ENCODE measurements at places on chromosomes 3 and 15.

DNA sequence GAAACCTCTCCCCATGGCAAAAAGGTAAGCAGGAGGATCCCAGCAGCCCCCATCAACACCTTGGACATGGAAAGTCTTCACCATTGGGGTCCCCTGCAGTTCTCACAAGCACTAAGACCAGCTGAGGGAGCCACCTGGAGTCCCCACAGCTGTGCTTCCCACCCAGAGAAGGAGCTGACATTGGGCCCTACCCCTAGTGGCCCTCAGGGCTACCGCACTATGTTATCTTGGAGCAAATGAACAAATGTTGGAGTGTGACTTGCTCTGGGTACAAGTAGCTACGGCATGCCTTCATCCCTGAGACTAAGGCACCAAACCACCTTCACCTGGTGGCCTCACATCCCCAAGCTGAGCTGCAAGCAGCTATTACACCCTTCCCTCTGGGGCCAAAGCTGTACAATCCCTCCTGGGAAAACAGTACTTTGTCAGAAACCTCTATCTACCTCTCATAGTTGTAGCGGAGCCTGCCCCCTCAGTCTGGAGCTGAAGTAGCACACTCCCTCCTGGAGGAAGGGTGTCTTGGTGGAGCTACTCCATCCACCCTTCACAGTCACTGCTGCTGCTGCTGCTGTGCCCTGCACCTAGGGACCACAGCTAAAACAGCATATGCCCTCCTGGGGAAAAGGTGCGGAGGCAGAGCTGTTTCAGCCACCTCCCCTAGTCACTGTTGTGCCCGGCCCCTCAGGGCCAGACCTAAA is 42.7 kb downstream of the SERP1 start:
- DNase-seq = no peak

DNA sequence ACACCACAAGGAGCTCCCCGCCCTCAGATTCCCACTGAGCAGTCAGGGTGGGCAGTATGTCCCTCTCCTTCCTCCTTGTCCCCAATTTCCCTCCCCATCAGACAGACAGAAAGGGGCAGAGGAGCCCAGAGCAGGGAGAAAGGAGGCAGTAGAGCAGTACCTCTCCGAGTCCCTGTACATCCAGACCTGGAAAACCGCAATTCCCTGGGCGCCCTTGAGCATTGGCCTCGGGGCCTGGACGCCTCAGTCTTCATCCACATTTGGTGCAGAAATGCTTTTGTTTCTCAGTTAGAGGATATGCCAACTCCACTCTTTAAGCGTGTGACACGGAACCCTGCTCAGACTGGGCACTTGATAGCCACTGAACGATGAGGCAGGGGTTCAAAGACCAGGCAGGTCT is 5.9 kb downstream of the ISG20 start:
- no peak for DNase-seq

- DNase-seq = no peak
Observed at GRCh38 chr3:126746395-126747177, 42.5 kb downstream of the CHCHD6 start.

DNA sequence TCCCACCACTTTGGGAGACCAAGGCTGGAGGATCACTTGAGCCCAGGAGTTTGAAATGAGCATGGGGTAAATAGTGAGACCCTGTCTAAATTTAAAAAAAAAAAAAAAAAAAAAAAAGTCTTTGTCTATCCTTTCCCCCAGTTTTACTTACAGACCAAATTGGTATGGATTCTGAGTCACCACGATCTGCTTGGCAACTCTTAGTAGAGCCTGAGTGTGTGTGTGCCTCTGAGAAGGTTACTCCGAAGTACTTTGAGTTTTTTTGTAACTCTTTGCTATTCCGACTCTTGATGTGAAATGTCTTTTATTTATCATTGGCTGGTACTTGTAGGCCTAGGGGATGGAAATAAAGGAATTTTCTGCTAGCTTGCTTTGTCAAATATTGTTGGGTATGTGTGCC is 63.3 kb downstream of the RBM6 start:
- no peak for DNase-seq

- no peak for DNase-seq
Observed at GRCh38 chr15:45197512-45197911, 9.7 kb upstream of the SHF start.

DNA sequence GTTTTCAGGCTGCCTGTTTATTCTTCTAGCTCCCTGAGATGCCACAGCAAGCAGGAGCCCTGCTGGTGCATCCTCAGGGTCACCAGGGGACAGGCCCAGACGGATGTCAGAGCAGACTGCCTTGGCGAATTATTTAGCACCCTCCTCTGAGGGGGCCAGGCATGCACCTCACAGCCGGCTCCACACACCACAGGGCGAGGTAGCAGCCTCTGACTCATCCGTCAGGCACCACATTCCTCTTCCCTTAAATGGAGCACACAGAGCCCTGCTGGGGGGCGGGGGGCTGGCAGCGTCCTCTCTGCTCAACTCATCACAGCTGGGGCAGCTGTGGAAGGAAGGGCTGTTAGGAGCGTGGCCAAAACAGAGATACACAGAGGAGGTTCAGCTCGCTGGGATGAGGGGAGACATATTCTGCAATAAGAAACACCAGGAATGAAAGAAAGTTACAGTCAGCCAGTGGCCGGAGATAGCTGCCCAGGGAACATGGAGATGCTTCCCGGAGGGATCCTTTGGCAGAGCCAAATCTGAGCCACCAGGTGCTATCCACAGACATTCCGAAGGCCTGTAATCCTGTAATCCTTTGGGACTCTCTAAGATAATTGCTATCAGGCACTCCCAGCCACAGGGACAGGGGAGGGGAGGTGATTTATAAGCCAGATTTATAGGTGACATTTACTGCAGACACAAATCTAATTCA is 13.9 kb upstream of the PRICKLE2 start:
- DNase-seq = no peak

DNA sequence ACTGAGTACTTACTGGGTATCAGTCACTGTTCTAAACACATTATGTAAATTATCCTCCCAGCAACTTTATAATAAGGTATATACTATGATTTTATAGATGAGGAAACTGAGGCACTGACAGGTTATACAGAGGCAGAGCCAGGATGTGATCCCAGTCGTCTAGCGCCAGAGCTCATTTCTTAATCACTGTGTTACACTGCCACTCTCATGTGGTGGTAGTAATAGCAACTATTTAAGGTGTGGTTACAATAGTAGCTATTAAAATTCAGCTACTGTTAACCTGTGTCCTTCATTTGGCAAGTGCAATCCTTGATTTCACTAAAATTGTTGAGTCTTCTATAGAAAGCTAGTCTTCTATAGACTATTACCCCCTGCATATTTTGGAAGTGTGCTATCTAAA is 43.1 kb upstream of the TRPC1 start:
- DNase-seq = no peak

GRCh38 chr15:87032295-87032694 is 952.6 kb downstream of the AGBL1 start:
- no peak for DNase-seq

GRCh38 chr3:87503900-87504498 is 227.6 kb upstream of the POU1F1 start:
- peak; percentile 59 for DNase-seq

DNA sequence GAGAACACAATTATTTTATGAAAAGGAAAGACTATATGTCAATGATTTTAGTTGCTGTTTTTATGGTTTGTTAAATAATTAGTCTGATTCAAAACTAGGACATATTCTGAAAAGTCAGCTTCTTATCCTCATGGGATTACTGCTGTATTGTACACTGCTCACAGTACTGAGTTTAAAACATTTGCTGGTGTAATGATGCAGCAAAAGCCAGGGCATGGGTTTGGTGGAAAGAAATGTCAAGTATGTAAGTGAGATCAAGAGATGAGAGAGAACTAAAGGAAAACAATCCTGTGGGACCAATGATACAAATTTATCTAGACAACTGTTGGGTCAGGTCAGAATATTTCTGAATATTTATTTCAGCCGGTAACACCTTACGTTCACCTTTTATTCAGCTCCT is 210.1 kb upstream of the ARHGEF26 start:
- DNase-seq = no peak

- no peak for DNase-seq
Observed at GRCh38 chr15:39495871-39496840, 84.7 kb upstream of the THBS1 start.

DNA sequence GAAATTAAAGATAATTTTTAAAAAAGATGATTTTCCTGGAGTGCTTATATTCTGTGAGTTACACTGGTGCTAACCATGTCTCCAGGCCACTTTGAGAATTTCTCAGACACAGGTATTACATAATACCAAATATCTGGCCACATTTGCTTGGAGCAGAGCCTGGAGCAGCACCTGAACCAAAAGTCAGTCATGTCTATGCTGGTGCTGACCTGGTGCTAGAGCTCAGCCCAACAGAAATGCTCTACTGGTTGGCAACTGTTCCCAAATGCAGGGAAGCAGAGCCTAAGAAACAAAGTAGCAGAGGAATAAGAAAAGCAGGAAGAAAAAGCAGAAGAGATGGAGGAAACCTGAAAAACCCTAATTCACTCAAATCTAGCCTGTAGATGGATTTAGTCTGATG is 135.7 kb upstream of the SLC7A14 start:
- DNase-seq = no peak

- no peak for DNase-seq
Observed at GRCh38 chr3:158220575-158220974, 110.7 kb downstream of the RSRC1 start.

DNA sequence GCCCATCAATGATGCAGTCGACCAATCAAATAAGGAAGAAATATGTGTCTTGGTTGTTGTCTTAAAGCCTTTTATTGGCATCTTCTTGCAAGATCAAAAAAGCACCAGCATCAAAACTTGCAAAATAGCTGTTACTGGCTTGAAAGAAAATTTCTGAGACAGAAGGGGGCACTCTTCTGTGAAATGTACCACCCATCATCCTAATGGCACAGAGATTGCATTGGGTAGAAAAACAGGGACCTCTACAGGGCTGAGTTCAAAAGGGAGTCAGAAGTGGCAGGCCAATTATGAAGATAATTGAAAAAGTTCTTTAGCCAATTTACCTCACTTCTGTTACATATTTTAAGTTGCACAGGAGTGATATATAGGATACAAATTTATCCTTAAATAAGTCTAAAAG is 122.3 kb upstream of the GPR149 start:
- no peak for DNase-seq

- DNase-seq = peak; percentile 67
Observed at GRCh38 chr3:111954228-111954990, 24.4 kb upstream of the ABHD10 start.

DNA sequence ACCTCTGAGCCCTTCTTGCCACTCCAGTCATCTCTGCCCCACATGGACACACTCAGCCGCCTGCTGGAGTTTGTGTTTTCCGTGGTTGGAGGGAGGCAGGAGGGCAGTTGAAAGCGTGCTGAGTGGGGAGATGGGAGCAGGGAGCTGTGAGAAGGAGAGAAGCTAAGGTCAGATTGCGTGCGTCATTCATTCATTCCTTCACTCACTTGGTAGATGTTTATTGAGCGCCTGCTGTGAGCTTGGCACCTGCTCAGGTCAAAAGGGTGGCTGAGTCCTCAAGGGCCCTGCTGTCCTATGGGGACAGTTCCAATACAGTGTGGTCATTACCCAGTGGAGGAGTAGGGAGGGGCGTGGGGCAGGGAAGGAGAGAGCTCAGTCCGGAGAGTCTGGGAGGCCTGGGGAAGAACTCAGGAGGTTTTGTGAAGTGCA is 23.5 kb downstream of the LIMD1 start:
- DNase-seq = peak; percentile 95

- DNase-seq = no peak
Observed at GRCh38 chr3:10930666-10931040, 61.9 kb upstream of the SLC6A1 start.
